ENCODE measurements at places on chromosomes 11 and 22.

DNA sequence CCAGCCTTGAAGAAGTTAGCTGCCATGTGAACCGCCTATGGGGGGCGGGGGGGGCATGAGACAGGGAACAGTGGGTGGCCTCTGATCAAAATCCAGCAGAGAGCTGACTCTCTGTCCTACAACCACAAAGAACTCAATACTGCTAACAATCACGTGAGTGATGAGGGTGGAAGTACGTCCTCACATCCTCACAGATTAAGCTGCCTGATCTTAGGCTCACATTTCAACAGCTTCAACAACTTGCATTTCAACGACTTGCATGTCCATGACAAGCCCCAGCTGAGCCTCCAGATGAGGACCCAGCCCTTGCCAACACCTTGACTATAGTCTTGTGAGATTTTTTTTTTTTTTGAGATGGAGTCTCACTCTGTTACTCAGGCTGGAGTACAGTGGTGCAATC lies 51.6 kb downstream of the CLMP start:
- DNase-seq: no peak

DNA sequence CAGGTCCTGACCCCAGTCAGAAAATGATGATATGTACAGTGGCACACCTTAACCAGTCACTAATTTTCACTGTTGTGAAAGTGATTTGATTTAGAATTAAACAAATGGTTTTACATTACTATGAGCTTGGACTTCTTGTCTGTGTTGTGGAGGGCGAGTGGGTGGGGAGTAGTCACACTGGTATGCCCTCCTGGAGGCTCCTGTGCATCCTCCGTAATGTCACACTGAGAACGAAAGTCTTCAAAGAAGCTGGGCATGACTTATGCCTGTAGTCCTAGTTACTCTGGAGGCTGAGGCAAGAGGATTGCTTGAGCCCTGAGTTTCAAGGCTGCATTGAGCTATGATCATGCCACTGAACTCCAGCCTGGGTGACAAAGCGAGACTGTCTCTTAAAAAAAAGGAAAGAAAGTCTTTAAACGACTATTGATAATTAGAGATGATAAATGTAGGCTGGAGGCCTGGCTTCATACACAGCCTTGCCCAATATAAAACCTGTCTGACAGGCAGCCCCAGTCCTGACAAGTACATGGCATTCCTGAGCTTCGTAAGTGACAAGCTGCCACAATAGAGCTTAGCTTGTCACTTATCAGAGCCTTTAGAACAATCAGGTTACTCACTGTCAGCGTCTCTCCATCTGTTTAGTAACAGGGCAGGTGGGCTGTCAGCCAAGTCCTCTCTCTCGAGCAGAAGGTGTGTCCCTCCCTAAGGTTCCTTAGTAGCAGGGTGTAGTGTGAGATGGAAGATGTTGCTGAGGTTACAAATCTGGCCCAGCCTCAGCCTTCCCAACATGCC lies 5.0 kb upstream of the LIMK2 start:
- no peak for DNase-seq

GRCh38 chr22:37244922-37245722 lies 1.1 kb upstream of the RAC2 start:
- DNase-seq: no peak

DNA sequence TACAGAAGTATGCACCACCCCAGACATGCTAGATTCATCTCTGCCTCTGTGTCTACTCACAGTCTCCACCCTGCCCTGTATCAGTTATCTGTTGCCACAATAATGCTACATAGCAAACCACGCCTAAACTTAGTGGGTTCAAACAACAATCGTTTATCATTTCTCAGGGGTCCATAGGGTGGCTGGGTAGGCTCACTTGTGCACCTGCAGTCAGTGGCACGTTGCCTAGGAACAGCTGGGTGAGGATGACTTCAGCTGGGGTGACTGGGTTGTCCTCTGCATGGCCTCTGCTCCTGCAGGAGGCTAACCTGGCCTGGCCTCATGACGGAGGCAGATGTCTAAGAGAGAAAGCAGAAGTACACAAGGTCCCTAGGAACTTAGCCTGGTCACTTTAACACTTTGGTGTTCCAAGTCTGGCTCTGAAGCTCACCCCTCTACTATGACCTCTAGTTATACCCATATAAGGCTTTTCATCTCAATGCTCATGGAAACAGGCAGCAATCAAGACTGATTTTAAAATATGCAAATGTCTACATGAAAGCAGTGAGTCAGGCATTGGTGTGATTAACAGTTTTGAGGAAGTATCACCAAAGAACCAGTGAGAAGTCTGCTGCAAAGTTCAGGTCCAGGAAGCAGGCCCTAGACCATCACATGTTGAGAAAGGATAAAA lies 10.7 kb downstream of the OLFML1 start:
- DNase-seq: no peak

GRCh38 chr11:14642453-14642852 lies 1.2 kb upstream of the PDE3B start:
- no peak for DNase-seq

DNA sequence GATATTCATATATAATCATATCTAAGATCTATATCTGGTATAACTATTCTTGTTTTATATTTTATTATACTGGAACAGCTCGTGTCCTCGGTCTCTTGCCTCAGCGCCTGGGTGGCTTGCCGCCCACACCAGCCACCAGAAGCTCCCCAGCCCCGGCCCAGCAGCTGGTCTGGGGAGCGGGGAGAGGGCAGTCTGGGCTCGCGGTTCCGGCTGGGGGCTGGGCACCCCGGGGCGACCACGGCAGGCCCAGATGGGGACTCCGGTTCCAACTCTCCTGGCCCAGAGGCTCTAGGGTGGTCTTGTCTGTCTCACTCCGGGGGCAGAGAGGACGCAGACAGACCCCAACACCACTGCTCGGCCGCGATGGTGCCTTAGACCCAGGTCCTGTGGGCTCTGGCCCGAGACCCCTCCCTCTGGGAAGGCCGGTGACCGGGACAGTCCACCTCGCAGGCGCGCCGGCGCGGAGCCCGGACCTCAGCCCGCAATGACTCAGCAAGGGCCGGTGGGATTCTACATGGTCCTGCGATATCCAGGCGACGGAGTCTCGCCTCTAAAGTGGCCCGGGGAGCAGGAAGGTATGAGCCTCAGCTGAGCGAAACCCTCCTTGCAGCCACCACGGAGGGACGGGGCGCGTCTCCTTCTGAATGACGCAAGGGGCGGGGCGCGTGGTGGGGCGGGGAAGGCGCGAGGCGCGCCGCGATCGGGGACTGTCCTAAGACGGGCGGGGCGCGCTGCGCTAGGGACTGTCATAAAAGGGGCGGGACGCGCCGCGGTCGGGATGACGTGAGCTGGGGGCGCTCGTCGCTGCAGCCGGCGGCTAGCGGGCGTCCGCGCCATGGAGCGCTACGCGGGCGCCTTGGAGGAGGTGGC lies at the start of gene DGCR6:
Gene DGCR6 (plus strand): TSS at position 781 of the 870 bp plus-strand sequence. CDS start 55 bp downstream, at position 836.
- DNase-seq: no peak

- DNase-seq: no peak
Measured at GRCh38 chr22:47411006-47411405, 648.6 kb downstream of the TBC1D22A start.

DNA sequence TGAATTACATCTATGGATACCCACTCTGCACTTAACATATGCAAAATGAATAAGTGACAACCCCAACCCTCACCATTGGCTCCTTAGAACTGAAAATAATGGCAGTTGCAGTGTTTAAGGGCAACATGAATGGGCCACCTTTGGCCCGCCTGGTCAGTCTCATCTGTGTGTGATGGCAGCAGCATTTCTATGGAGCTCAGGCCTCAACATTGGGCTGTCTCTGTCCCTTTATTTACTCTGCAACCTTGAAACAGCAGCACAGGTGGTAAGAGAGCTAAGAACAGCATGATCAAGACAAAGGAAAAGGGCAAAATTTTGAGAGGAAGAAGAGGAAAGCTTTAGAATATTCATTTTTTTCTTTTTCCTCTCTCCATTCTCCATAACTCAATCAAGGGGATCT lies 38.3 kb upstream of the TMEM135 start:
- no peak for DNase-seq

GRCh38 chr22:36328635-36329253 lies 59.0 kb downstream of the MYH9 start:
- DNase-seq: no peak

- no peak for DNase-seq
Measured at GRCh38 chr11:35163209-35163608, 24.2 kb downstream of the CD44 start.

- DNase-seq: no peak
Measured at GRCh38 chr11:132050049-132050448, 679.6 kb downstream of the NTM start.

- no peak for DNase-seq
Measured at GRCh38 chr22:42270176-42270509, 310 bp downstream of the TCF20 start.

GRCh38 chr22:38519453-38520250 lies 13.5 kb upstream of the DDX17 start:
- no peak for DNase-seq

DNA sequence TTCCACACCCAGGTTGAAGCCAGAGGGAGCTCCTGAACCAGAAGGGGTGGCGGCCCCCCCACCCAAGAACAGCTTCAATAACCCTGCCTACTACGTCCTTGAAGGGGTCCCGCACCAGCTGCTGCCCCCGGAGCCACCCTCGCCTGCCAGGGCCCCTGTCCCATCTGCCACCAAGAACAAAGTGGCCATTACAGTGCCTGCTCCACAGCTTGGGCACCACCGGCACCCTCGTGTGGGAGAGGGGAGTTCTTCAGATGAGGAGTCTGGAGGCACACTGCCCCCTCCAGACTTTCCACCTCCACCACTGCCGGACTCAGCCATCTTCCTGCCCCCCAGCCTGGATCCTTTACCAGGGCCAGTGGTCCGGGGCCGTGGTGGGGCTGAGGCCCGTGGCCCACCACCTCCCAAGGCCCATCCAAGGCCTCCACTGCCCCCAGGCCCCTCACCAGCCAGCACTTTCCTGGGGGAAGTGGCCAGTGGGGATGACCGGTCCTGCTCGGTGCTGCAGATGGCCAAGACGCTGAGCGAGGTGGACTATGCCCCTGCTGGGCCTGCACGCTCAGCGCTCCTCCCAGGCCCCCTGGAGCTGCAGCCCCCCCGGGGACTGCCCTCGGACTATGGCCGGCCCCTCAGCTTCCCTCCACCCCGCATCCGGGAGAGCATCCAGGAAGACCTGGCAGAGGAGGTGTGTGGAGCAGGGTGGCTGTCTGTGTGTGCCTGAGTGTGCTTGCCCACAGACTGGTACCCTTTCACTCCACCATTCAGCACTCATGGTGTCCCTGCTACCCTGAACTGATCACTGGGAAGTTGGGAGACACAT lies 6.7 kb downstream of the PHOX2A start:
- DNase-seq: no peak

DNA sequence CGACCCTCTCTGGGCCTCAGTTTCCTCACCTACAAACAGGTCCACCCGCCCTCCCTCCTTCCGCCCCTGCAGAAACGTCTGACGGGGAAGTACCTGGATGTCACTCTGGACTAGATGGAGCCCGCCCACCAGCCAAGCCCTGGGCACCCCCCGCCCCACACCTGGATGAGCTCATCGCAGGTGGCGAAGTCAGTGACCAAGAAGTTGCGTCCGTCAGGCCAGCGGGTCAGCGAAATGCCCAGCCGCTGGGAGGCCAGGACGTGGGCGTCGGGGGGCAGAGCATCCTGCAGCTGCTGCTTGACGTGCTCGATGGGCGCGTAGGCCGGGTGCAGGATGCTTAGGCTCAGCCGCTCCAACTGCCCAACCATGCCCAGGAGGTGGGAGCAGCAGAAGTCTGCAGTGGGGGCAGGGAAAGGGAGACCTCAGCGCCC lies 897 bp downstream of the PNPLA5 start:
- no peak for DNase-seq

DNA sequence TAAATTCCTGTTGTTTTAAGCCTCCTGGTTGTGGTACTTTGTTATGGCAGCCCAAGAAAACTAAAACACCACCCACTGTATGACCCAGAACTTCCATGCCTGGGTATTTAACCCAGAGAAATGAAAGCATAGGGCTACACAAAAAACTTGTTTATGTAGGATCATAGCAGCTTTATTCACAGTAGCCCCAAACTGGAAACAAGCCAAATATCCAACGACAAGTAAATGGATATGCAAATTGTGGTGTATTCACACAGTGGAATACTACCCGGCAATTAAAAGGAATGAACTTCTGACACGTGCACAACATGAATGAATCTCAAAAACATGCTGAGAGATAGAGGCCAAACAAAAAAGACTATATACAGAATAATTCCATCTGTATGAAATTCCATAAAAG lies 62.2 kb upstream of the NAV2 start:
- DNase-seq: no peak

GRCh38 chr22:47012589-47013370 lies 250.3 kb downstream of the TBC1D22A start:
- DNase-seq: no peak

- no peak for DNase-seq
Measured at GRCh38 chr11:10892250-10892649, 34.4 kb upstream of the ZBED5 start.

DNA sequence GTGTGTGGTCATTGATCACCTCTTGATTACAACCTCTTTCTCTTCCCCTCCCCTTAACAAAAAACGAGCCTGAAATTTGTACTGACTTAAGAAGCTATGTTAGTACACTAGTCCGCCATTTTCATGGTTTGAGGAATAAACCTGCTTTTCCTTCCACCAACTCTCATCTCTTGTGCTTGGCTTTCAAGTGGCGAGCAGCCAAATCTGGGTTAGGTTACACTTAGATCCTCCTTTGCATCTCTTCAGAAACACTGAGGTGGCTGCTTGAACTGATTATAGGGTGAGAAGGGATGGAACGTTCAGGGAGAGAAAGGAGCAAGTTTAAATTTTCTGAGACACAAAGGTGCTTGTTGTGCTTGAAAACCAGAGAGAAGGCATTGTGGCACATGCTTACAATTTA lies 2171.4 kb downstream of the LRRC4C start:
- no peak for DNase-seq

- peak; percentile 60 for DNase-seq
Measured at GRCh38 chr11:100575860-100576717, 111.0 kb upstream of the ARHGAP42 start.

DNA sequence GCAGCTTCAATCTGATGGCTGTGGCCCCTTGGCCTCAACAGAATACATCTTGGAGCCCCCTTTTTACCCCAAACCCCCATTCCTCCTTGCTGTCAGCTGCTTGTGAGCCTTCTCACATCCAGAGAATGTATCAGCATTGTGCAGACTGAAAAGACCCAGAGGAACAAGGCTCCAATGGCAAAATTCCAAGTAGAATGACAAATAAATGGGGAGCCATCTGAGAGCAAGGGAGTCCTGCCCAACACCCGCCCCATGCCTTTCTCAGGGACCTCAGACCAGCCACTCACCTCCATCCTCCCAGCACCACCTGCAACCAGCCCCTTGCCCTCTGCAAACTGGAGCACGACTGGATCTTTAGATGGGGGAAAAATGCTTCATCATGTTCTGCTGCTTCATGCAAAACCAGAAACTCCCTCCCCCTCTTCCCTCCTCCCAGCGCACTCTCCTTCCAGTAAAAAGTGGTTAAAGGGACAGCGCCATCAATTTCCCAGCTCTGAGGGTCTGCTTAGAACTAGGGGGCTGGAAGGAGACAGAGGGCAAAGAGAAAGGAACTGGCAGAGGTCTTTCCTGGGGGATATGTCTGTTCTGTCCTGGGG lies 2.2 kb upstream of the NEFH start:
- DNase-seq: no peak
